ENCODE measurements at places on chromosomes 7 and 10.

DNA sequence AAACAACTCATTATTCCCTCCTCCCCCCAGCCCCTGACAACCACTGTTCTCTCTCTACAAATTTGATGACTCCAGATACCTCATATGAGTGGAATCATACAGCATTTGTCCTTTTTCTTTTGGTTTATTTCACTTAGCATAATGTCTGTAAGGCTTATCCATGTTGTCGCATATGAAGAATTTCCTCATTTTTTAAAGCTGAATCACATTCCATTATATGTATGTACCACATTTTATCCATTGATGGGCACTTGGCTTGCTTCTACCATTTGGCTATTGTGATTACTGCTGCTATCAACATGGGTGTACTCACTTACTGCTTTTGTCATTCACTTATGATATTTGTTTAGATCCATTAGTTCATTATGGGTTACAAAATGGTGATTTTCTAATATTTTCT is 112.8 kb downstream of the BUB3 start:
- DNase-seq = no peak

GRCh38 chr10:82091413-82091812 is 216.4 kb downstream of the NRG3 start:
- DNase-seq = no peak

- no peak for DNase-seq
Measured at GRCh38 chr7:104845557-104845956, 168.4 kb upstream of the KMT2E start.

- no peak for DNase-seq
Measured at GRCh38 chr7:72405871-72406270, 6.3 kb downstream of the CALN1 start.

GRCh38 chr7:94031865-94032264 is 27.7 kb upstream of the BET1 start:
- DNase-seq = no peak

DNA sequence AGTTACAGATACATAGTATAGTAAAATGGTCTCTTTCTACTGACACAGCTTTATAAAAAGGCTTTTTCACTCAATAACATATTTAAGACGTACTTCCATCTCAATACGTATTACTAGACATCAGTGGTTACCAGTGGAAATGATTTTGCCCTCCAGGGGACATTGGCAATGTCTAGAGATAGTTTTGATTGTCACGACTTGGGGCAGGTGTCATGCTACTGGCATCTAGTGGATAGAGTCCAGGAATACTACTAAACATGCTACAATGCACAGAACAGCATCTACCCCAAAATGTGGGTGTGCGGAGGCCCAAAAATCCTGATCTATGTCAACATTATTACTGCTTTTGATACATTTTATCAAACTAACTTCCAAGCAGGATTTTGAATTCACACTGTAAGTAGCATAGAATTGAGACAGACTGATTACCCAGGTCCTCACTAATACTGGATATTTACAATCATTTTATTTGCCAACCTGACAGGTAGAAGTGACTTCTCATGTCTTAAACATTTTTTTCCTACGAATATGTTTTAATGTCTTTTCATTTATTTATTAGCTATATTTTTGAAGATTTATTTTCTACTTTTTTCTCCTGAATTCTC is 53.8 kb downstream of the HGF start:
- DNase-seq = no peak

DNA sequence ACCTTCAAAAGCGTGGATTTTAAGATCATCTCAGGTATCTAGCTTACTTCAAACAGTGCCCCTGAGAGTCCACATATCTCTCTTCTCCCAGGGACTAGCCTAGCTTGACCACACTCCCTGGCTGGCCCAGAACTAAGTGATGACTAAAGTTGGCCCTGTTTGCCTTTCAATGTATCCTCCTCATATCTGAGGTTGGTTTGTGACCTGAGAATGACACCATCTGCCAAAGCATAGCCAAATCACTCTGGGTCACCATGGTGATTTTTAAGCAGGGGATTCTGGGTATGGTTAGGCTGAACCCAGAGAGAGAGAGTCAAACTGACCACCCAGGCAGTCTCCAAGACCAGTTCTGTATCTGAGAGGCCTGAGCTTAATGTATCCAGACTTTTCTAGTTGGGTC is 16.2 kb downstream of the CNNM1 start:
- no peak for DNase-seq

DNA sequence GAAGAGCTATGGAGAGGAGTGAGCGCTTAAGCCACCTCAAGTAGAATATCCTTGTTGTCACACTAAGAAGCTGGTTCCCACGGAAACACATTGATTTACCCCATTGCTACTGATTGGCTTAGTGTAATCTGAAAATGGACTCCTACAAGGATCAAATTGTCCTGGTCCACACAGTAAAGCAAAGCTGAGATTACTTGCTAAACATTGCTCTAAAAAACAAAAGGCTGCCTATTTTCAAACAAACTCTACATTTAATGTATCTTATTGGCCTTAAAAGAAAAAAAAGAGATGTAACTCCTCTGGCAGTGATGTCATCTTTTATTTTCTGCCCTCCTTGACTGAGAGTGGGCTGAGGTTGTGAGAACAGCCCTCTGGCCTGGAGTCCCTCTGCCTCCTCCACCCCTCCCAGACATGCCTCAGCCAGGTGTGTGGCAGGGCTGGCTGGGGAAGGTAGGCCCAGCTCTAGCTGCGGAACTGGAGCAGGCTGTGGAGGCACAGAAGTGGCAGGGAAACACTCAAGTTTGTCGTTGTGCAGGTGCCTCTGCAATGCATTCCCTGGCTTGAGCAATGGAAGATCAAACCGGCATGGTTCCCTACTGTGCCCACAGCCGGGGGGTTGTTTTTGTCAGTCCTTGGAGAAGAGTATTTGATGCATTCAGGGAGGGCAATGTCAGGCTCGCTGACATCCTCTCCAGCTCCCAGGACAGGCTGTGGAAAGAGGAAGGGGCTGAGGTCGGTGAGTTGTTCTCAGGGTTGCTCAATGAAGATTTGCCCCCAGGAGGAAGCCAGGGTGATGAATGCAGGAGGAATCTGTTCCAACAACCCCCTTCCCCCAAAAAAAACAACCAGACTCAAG is 9.1 kb downstream of the KLF6 start:
- DNase-seq = no peak

- DNase-seq = no peak
Measured at GRCh38 chr10:84390364-84390763, 62.0 kb downstream of the CCSER2 start.

GRCh38 chr7:107564553-107565298 is 955 bp downstream of the DUS4L start:
- no peak for DNase-seq

- DNase-seq = no peak
Measured at GRCh38 chr10:105759669-105760068, 1118.6 kb downstream of the SORCS3 start.

GRCh38 chr10:132827861-132828539 is 42.1 kb upstream of the NKX6-2 start:
- no peak for DNase-seq

DNA sequence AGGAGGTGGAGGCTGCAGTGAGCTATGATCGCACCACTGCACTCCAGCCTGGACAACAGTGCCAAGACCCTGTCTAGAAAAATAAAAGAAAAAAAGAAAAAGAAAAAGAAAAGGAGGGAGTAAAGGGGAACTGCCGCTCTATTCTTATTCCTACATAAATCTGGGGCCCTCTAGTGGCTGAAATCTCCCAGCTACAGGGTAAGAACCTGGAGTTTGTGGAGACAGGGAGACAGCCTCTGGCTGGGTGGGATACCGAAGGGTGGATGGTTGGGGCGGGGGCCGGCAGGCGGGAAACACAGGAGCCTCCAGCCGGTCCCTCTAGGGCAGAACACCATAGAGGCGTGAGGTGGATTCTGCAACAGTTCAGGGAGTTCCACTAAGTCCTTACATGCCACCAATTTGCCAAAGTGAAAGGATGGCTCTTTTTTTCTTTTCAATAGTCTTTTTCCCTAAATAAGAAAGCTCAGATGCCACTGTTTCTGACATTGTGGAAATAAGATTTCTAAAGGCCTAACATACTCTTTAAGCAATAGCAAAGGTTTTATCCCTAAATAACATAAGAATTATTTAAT is 117.3 kb downstream of the SVIL start:
- no peak for DNase-seq

DNA sequence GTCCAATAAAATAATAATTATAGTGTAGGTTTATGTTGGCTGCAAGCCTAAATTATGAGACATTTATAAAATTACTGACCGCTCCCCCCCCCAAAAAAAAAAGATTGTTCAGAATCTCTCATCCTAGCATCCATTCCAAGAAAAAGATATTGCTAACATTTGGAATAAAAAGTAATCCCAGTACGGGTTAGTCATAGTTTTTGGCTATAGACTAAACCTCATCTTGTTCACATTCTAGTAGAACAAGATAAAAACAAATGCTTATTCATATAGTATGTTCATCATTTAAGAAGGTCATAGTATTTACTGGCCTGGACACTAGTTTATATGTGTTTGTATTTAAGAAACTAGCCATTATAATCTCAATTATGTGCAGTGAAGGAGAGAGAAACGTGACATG is 44.0 kb downstream of the ADK start:
- DNase-seq = no peak

- no peak for DNase-seq
Measured at GRCh38 chr7:25802473-25802872, 349.5 kb upstream of the NFE2L3 start.

- no peak for DNase-seq
Measured at GRCh38 chr10:123563994-123564393, 102.2 kb upstream of the GPR26 start.

- DNase-seq = no peak
Measured at GRCh38 chr10:121352231-121352855, 245.9 kb downstream of the FGFR2 start.

GRCh38 chr7:26549281-26549944 is 257.8 kb downstream of the SNX10 start:
- DNase-seq = no peak

- DNase-seq = no peak
Measured at GRCh38 chr7:37093257-37093656, 355.4 kb downstream of the ELMO1 start.

- no peak for DNase-seq
Measured at GRCh38 chr7:156566812-156567549, 73.6 kb upstream of the RNF32 start.

DNA sequence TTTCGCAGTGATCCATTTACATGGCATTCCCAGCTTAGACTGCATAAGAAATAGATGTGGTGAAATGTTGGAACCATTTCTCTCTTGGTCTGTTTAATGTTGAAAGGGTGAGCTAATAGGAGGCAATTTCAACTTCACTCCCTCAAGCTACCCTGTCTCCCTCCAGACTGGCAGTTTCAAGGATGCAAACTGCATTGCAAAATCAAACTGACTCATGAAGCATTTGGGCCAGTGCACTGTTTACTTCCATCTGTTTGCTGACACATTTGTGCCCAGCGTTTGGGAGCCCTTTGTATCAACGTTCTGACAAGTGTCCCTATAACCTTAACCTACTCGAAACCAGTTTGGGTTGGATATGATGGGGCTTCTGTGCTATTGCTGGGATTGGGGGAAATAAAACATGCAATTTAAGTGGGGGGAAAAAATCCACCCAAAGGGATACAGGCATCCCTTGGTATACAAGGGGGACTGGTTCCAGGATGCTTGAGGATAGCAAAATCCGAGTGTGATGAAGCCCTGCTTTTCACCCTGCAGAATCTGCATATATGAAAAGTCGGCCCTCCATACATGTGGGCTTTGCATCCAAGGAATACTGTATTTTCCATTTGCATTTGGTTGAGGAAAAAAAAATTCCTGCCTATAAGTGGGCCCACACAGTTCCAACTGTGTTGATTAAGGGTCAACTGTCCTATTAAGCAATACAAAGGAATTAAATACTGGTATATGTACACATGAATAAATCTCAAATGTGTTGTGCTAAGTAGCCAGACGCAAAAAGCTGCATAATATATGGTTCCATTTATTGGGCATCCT is 15.6 kb downstream of the RHEB start:
- no peak for DNase-seq

DNA sequence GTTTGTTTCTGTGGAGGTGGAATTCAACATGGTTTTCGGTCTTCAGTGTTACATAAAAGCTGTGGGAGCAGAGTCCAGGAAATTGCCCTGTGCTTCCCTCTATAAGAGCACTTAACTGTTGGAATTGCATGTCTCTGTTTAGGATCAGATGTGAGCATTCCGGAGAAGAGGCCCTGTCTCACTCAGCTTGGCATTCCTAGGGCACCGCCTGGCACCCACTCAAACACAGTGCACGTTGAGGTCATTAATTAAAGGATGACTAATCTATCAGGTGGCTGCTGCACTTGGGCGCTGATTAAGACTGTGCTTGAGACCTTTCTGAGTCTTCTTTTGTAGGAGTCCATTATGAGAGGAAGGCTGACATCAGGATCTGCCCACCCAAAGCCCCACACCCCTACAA is 82.8 kb upstream of the VIPR2 start:
- no peak for DNase-seq

- no peak for DNase-seq
Measured at GRCh38 chr10:88974446-88975376, 15.9 kb upstream of the FAS start.

DNA sequence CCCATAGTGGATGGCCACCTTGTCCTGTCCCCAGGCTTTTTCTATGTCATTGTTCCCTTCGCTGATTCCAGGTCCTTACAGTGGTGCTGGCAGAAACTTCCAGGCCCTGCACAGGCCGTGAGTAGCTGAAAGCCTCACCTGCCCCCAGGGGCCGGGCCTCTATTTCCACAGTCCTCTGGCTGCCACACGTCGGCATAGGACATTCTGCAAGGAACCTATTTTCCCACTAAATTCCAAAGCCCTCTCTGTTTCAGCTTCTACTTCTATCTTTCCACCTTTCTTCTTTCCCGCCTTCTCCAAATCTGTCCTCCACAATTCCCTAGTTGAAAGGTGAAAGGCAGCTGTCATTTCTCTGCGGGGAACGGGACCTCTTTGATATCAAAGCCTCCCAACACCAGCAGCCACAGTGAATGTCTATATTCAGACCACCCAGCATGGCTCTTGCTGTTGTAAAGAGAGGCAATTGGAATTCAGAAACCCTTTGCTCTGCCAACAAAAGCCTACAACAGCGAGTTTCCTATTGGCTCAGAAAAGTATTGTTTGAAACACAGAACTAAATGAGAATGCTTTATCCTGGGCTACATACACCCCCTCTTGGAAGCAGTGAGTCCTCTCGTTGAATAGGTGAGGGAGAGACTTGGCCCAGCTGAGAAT is 607.7 kb downstream of the GALNT17 start:
- no peak for DNase-seq

DNA sequence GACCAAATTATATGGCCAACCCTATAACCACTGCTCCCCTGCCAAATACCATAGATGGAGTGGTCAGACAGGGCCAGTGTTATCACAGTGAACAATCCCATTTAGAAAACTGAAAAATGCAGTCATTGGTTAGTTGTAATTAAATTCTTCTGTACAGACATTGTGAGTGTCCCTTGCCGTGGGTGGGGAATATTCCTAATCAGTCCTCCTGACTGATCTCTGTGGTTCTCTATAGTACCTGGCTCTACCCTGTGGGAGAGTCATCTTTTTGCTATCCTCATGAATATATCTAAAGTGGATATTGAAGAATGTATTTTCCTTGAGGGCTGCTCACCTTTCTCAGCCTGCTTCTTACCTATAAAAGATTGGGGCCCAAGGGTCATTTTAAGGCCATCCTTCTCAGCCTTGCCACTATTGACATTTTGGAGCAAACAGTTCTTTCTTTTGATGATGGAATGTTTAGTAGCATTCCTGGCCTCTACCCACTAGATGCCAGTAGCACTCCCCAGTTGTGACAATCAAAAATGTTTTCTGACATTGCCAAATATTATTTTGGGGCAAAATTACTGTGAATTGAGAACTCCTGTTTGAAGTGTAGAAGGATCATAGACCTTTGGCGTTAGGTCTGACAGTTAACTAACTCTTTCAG is 110.2 kb downstream of the MAPK8 start:
- no peak for DNase-seq

- no peak for DNase-seq
Measured at GRCh38 chr10:129400426-129400825, 66.6 kb upstream of the MGMT start.
